ENCODE measurements at places on chromosomes 4 and X. TPM values are rescaled to one million over a fixed set of nuclear protein-coding genes. Genes with fewer than 3 reads are reported as not detected.

DNA sequence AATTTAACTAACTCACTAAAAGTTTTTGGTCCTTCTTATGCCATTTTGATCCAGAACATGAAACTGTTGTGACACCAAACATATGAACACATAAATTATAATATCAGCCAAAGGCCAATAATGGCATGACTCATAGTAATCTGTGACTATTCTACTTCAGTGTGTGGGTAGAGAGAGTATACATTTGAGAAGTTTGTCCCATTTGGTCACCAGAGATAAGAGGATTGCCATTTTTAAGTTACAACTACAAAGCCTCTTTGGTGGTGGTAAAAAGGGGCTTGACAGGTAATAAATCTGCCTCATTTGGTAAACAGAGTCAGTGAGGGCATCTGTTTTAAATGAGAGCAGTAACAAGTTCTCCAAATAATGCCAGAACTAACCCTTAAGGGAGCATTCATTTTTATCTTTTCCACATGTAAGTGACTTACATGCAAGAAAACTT lies 117.9 kb downstream of the TBC1D19 start:
- DNase-seq, result no peak

- no peak for DNase-seq
These were observed 18.6 kb downstream of the NKX3-2 start for GRCh38 chr4:13525606-13526281.

GRCh38 chrX:124441971-124442590 lies 95.7 kb downstream of the SH2D1A start:
- DNase-seq, result no peak

DNA sequence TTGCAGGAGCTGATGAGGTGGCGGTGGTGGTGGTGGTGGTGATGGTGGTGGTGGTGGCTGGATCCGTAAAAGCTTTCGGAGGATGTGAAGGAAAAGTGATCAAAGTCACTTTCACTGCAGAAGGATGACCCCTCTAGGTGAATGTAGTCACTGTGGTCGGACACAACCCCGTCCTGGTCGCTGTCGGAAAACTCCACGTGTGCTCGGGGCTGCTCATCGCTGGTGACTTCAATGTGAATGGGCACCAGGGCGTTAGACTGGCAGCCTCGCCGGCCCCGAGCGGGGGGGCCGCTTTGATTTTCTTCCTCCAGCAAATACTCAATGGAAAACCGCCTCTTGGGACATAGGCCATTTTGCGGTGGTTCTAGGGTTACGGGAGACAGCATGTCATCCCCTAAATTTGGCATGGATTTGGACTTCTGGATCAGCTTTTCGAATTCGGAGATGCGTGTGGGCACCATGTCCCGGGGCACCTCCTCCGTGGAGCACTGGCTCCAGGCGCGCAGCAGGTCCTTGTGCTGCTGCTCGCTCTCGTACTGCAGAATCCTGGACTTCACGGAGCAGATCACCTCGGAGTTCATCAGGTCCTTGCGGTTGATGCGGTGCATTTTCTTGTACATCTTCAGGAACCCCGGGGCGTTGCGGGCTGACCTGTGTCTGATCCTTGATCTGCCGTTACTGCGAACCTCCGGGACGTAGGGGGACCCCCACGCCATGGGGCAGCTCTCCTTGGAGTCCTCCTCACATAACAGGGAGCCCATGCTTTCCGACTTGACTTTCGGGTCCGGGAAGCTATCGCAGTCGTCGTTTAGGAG lies 88.3 kb upstream of the PDLIM3 start:
- DNase-seq, result no peak

DNA sequence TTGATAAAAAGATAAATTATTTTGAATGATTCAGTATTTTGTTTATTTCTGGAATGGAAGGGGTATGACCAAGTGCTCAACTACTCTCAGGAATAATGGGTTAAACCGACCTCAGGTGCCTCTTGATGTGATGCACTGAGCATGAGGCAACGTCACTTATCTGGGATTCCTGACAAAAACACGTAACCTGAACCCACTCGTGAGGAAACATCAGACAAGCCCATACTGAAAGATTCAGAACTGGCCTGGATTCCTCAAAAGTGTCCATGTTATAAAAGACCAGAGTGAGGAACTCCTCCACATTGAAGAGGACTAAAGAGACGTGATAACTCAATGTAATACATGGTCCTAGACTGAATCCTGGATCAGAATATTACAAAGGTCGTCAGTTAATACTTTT lies 144.0 kb downstream of the FNIP2 start:
- no peak for DNase-seq

- DNase-seq, result no peak
These were observed 41.1 kb downstream of the BMPR1B start for GRCh38 chr4:94798808-94799207.

DNA sequence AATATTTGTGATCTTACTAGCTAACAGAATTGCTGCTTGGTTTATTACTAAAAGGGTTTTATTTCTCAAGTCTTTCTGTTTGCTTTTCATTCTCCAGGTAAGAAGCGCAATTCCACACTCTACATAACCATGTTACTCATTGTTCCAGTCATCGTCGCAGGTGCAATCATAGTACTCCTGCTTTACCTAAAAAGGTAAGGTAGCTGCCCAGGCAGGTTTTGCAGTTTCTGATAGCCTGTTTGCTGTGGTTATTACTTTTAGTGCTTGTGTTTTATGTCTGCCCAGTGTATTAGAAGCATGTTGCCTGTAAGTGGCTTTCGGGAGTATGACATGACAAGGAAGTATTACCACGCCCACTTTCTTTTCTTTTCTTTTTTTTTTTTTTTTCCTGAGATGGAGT lies 46.4 kb downstream of the IL13RA1 start:
- no peak for DNase-seq

- no peak for DNase-seq
These were observed 12.5 kb downstream of the SYTL5 start for GRCh38 chrX:38018766-38019425.

DNA sequence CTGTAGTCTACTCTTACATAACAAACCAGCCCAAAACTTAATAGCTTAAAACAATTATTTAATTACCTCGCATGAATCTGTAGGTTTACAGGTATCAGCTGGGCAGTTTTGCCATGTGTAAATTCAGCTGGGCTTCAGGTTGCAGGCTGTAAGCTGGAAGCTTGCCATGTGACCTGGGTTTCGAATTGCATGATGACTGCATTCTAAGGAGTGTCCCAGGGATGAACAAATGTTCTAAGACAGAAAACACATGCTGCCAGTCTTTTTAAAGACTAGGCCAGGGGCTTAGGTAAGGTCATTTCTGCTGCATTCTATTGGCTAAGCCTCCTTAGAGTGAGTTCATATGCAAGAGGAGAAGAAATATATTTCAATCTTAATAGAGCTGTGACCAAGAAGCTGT lies 44.8 kb downstream of the GRIA2 start:
- no peak for DNase-seq

DNA sequence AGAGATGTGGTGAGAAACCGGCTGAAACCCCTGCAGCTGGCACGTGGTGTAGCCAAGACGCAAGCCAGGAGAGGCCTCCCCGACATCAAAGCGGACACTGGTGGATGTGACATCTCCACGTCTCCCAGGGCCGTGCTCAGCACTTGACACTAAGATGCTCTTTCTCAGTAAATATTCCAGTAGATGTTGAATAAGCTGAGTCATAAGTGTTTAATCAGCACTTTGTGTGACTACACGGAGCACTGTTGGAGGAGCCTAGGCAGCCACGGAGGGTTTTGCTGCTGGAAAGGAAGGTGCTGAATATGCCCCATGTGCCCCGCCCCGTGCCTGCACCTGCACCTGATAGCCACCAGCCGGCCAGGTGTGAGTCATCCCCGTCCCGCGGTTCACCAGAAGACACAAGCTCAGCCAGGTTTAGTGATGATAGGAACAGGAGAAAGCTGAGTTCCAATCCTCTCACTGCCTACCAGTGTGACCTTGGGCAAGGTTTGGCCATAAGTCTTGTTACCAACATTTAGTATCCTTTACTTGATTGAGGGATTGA lies 29.0 kb upstream of the C4orf50 start:
- no peak for DNase-seq

- no peak for DNase-seq
These were observed 353.8 kb upstream of the GATB start for GRCh38 chr4:152114562-152114961.

GRCh38 chr4:189033801-189034347 lies 894.6 kb downstream of the TRIML1 start:
- no peak for DNase-seq

GRCh38 chr4:188444500-188444899 lies 305.3 kb downstream of the TRIML1 start:
- no peak for DNase-seq

DNA sequence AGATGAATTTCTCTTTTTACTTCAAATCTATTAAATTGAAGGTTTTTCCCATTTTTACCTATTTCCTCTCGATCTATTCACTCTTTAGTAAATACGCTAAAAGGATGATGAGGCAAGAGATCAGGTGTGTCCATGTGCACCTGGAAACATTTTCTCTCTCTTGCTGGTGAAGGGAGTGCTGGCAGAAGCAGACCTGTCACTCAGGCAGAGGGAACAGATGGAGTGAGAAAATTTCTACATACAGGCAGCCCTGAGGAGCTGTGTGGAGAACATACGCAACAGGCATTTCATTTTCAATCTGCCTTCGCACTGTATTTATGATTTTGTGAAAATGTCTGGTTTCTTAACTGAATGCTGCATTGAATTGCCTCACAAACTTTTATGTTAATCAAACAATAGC lies 249.5 kb downstream of the GPM6A start:
- no peak for DNase-seq

DNA sequence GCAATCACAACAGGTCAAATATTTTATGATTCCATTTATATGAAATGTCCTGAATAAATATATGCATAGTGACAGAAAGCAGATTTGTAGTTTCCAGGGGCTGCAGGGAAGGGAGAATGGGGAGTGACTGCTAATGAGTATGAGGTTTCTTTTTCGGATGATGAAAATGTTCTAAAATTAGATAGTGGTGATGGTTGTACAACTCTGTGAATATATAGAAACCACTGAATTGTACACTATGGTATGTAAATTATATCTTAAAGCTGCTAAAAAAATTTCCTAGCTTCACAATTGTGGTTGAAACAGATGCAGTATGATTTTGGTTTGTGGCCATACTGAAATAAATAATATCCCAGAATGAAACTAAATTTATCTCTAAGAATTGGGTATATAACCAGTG lies 12.9 kb upstream of the IL2 start:
- no peak for DNase-seq

- no peak for DNase-seq
These were observed 137.0 kb downstream of the KCNIP4 start for GRCh38 chr4:21811565-21811964.

DNA sequence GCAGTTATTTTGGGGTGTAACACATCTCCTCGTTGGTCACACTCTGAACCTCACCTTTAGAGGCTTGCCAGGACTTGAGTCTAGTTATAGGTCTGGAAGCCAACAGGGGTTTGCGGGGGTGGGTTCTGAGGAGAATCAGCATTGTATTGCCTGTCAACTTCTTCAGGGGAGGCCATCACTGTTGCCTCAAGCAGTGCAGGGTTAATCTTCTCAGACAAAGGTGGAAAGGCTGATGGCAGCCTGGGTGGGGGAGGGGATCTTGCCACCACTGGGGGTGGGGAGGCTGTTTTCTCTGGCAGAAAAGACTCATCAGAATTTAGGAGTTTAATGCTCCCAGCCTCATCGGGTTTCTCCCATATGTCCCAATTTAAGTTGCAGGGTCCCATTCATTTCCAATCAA lies 387.8 kb downstream of the PRR32 start:
- DNase-seq, result no peak

- DNase-seq, result no peak
These were observed 18.6 kb upstream of the ZIC3 start for GRCh38 chrX:137547291-137547690.

- DNase-seq, result no peak
These were observed 63.8 kb downstream of the CORIN start for GRCh38 chr4:47774079-47774478.

GRCh38 chrX:3994315-3994714 lies 280.9 kb upstream of the PRKX start:
- no peak for DNase-seq

- peak; percentile 53 for DNase-seq
These were observed 107.1 kb downstream of the NSUN7 start for GRCh38 chr4:40856840-40857362.

DNA sequence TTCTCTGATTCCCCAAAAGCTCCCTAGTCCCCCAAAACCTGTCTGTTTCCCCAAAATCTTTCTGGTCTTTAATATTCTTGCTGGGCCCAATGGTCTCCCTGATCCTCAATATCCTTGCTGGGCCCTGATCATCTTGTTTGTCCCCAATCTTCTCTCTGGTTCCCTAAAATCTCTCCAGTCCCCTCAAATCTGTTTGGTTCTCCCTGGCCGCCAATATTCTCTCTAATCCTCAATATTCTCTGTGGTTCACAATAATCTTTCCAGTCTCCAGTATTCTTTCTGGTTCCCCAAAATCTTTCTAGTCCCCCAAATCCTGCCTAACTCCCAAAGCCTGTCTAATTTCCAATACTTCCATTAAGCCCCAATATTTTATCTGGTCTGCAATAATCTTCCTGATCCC lies 18.5 kb downstream of the P2RY8 start:
- DNase-seq, result no peak

DNA sequence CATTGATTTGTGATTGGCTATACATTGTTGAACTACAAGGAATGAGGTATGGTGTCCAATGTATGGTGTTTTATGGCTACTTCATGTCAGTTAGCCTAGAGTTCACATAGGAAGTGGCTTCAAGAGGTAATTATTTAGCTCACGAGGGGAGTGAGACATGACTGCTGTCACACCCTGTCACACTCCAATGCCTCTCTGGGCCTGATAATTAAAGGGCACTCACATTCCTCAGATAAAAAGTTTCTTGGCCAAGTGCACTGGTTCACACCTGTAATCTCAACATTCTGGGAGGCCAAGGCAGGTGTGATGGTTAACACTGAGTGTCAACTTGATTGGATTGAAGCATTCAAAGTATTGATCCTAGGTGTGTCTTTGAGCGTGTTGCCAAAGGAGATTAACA lies 65.0 kb upstream of the DDX60 start:
- no peak for DNase-seq

GRCh38 chr4:148055844-148056243 lies 324.0 kb downstream of the ARHGAP10 start:
- no peak for DNase-seq

DNA sequence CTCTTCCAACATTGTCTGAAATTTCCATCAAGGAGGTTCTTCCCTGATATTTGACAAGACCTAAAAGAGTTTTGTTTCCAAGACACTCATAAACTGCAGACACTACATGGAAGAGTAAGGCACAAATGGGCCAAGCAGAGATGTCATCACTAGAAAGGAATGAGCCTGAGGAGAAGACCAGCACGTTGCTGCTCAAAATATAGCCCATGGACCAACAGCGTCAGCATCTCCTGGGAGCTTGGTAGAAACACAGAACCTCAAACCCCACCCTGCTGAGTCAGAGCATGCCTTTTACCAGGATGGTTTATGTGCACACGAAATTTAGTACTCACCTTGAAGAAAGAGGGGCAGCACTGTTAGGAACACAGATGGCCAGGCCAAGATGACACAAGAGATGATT lies 128.7 kb upstream of the MID1 start:
- DNase-seq, result no peak

Gene ZNF732
- total RNA-seq, result not detected

Gene MAGEB10
- total RNA-seq, result not detected

Gene RBM46
- 1.3 TPM for total RNA-seq

Gene MORC4
- 20.0 TPM for total RNA-seq

Gene GAGE1
- total RNA-seq, result 0.49 TPM

Gene EFHC2
- 3.7 TPM for total RNA-seq

Gene GABRE
- 85.0 TPM for total RNA-seq

All from mucosa of gallbladder (tissue), 1 donor.